GM23248 (cell line): ENCODE measurements at places on chromosomes 13 and 19.

GRCh38 chr13:92649140-92649813, 577.3 kb upstream of the GPC6 start:
- DNase-seq = no peak

- DNase-seq = no peak
Observed at GRCh38 chr19:14407605-14408484, 11.3 kb downstream of the DDX39A start.

DNA sequence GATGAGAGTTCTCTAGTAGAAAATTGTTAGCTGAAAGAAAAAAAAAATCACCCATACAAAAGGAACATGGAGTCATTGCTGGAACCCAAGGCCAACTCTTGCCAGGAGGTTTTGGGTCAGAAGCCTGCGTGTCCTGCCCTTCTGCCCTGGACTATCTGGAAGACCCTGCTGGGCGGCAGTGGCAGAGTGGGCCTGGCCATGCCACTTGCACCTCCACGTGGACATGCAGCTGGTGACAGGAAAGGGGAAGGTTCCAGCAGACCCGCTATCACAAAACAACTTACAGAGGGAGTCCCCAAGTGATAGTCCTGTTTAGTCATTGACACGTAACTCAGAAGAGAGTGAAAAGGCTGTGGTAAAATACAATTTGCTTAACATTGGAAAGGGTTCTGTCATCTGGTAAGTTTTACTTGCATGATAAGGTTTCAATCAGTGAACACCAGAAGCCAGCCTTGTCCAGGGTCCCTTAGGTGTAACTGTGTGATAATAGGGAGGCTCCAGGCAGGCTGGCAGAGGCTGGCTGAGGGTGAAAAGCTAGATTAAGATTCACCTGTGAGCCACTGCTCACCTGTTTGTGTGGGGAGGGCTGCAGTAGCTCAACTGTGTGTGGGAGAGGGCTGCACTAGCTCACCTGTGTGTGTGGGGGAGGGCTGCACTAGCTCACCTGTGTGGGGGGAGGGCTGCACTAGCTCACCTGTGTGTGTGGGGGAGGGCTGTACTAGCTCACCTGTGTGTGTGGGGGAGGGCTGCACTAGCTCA, 47.8 kb downstream of the COL4A2 start:
- peak; percentile 13 for DNase-seq

GRCh38 chr19:54458648-54459281, 4.8 kb downstream of the LENG9 start:
- no peak for DNase-seq

DNA sequence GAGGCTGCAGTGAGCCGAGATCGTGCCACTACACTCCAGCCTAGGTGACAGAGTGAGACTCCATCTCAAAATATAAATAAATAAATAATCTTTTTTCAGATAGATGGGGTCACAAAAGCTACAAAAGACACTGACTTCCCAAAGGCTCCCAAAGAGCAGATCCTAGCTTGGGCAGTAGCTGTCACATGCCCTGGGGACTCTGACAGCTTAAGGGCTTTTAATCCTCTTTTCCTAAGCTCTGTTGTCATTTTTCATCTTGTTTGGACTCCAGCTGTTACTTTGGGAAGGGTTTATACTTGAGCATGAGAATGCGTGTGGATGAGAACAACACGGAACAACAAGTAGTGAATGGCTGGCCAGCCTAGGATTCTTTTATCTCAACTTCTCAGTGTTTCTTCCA, 231.7 kb downstream of the MZT1 start:
- DNase-seq = no peak

DNA sequence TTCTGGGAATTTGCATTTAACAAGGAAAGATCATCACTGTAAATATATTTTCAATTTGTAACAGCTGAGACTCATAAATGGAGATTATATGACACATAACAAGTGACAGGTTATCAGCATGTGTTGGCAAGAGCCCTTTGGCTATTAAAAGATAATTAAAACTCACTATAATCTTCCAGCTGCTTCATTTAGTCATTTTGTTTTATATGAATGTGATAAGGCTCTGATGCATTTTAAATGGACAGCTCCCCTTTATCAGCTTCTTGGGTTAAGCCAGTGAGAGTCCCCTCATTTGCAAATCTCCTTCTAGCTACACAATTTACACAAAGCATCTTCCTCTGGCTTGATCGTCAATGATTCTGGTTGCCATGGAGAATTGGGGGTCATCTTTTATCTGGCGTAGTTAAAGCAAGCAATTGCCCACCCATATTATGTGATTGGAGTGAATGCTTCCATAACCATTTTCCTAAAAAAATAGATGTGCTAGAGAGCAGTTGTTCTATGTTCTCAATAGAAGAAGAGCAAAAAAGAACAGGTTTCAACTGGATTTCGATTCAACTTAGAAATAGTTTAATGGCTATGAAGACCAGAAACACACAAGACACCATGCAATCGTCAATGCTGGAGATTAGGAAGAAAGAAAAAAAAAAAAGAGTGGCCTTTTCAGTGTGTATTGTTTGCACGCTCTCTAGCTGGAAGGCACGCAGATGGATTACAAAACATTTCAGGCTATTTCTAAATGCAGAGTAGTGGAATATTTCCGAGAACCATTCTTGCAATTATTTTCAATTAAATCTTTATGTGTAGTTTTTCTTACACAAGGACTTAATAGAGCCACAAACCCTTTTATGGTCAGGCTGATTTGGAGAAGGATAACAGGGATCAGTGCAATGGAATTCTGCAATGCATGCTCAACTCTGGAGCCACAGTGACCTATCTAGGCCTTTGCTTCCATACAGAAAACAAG, 27.4 kb downstream of the STARD13 start:
- DNase-seq = peak; percentile 75

GRCh38 chr13:94549232-94550061, 46.5 kb downstream of the TGDS start:
- peak; percentile 98 for DNase-seq

DNA sequence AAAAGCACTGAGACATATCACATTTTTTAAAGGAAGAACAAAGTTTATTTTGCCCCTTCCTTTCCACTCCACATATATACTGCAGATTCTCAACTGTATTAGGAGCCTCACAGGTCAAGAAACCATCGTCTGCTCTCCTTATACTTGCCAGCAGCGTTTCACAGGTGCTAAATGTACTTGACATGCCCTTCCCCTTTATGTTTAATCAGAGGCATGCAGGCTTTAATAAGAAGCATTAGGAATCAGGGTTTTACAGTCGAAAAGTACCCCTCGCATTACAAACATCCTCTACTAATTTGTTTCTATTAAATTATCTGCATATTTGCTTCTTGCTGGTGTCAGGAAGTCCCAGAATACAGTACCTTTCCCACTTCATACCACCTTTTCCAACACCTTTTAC, 3.7 kb upstream of the RAP2A start:
- no peak for DNase-seq

DNA sequence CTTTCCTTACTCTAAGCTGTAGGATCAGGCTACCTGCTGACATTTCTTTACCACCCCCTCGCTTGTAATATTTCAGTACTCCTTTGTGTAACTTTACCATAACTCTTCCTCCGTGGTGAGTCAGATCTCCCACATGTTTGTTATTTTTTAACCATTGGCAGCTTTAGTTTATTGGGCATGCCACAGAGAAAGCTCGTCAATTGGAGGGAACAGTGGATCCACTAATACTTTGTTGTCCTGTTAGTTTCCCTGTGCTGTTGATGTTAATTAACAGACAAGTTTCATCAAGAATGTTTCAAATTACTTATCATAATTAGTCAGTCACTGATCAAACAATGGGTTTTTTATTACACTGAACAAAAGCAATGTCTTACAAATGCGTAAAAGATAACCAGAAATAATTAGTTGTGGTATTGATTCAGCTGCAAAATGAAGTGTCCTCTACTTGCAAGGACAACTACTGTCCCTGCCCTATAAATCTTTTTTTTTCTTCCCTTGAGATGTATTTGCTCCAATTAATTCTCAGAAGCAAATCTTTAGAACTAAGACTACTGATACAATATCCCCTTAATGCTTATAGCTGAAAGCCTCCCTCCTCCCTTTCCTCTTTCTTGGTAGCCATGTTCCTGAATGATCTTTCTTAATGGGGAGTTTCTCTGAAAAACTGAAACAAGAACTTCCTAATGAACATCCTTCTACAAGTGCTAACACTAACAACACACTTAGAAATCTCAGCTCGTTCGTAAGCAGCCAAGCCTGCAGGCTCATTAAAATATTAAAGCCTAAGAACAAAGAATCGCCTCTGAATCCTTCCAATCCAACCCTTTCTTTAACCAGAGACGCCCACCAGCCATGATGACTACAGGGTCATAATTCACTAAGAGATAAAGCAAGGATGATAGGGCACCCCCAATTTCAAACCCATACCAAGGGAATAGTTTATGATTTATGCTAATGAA, 22.2 kb downstream of the EFNB2 start:
- DNase-seq = peak; percentile 9

DNA sequence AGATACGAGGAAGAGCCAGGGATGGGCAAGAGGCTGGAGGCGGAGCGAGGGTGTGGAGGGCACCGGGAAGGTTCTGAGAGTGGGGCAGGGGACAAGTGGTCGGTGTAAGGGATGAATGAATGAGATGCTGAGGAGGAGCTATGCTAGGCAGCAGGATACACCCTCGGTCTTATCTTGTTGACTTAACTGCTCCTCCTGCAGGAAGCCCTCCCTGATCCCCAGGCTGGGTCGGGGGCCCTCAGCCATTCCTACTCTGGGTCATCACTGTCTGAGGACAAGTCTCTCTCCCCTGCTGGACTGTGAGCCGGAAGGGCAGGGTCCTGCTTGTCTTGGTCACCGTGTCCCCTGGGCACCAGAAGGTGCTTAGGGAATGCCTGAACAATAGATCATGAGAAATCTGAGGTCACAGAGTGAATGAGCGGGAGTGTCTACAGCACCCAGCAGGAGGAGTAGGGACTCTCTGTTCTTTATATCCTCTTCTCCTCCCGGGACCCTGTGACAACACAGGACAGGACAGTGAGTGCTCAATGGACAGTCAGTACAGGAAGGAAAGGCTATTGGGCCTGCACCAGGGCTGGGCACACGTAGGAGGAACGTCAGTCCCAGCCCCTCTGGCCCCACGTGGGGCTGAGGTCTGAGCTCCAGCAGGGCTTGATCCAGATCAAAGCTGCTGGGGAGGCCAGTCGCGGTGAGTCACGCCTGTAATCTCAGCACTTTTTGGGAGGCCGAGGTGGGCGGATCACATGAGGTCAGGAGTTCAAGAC, 6.5 kb downstream of the NKPD1 start:
- DNase-seq = peak; percentile 72

DNA sequence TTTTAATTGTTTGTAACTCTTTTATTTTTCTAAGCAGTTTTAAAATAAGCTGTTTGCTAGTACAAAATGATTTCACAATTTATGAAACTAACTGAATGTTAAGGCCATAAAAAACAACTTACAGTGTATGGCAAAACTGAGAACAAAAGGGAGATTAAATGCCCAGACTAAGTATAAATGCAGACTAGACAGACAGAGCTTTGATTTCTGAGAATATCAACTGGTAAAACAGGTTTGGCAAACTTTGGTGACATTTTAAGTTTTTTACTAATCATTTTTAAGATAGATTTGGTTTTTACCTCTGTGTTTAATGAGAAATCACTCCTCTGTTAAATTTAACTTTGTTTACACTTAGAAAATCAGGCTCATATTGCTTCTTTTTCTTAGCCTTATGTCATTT, 127.5 kb upstream of the KLF5 start:
- DNase-seq = no peak

DNA sequence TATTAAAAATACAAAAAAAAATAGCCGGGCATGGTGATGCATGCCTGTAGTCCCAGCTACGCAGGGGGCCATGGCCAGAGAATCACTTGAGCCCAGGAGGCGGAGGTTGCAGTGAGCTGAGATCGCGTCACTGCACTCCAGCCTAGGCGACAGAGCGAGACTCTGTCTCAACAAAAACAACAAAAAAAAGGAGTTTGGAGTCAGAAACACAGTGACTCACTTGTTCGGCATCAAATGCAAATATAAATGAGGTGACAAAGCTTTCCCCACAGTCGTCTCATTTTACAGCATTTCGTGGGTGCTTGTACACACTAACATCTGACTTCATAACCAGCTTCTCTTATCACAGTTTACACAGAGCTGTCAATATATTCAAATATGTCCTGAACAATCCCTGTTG, 11.0 kb downstream of the ZNF665 start:
- peak; percentile 51 for DNase-seq

GRCh38 chr19:18915639-18916038, 3.5 kb downstream of the COPE start:
- peak; percentile 62 for DNase-seq

GRCh38 chr13:41909506-41909905, 51.4 kb downstream of the VWA8 start:
- no peak for DNase-seq

- DNase-seq = peak; percentile 30
Observed at GRCh38 chr19:55474269-55475265, 1.9 kb upstream of the ZNF628 start.

DNA sequence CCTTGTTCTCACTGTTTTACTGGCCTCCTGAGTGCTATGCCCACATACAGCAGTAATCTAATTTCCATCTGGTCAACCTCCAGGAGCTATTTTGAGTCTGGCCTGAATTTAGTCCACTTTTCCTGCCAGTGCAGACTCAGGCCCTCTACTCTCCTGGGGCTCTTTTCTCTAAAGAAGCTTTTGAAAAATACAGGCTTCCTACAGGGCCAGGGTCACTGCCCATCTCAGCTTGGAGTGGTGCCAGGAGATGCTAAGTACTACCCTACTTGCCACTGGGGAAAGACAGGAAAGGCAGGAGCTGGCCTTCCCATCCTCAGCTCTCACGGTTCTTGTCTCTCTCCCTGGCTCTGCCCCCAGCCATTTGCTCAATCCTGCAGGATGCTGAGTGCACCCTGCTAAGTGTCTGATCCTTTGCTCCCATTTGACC, 101.7 kb upstream of the SERP2 start:
- DNase-seq = no peak

GRCh38 chr19:13880059-13881043, 3.4 kb downstream of the NANOS3 start:
- DNase-seq = peak; percentile 100

DNA sequence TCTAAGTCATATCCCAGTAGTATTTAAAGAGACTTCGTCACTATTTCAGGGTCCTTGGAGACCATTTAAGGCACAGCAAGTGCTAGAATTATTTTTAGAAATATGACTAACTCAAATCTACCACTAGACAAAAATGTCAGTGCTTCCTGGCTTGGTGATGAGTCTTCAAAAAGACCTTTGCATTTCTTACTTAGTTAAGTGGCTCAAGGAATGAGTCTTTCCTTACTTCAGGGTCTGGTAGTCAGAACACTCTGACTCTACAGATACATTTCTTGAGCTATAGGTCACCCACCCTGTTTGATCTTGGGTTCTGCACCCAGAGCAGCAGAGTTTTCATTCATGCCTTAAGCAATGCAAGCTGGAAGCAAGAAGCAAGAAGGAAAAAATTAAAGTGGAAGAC, 191.0 kb upstream of the HTR2A start:
- DNase-seq = peak; percentile 90

- DNase-seq = peak; percentile 79
Observed at GRCh38 chr19:52638601-52639000, 446 bp upstream of the ZNF83 start.
